Stimulated activated CD8-positive, alpha-beta memory T cell treated with anti-CD3 and anti-CD28 coated beads, Interleukin-15, amount 100 ng/mL, for 24 hours (primary cell): ENCODE measurements at places on chromosomes 3 and 15.

DNA sequence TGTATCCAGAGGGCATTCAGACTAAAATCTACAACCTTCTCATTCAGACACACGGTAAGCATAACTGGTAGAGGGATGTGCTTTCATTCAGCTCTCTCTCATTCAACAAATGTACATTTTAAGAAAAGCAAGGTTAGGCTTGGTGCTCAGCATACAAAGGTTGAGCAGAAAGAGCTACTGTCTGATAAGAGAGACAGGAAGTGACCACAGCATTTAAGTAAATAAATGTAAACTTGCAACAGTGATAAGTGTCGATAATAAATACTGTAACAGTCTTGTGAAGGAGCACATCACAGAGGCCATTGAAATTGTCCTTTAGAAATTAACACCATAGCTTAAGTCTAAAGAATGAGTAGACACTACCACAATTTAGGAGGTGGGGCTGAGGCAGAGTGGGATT, 3.4 kb downstream of the CD96 start:
- DNase-seq: no peak

GRCh38 chr3:18544146-18544545, 119.0 kb upstream of the SATB1 start:
- DNase-seq: no peak

- no peak for DNase-seq
Measured at GRCh38 chr3:119894195-119894594, 112.3 kb downstream of the NR1I2 start.

DNA sequence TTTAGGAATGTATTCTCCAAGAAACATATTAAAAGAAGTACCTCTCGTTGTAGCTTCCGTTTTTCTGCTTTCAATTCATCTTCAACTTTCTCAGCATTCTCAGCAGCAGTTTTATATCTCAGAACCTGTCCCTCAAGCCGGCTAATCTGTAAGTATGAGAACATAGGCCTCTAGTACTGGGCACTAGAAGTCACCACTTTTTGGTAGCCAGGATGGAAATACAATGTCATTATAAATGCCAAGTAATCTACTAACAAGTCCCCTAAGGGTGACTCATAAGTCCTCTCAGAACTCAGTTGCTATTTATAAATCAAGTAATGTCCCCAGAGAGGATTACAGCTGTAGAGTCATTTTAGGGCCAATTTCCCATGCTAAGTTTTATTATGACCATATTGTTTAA, 61.1 kb downstream of the MLH1 start:
- DNase-seq: no peak

DNA sequence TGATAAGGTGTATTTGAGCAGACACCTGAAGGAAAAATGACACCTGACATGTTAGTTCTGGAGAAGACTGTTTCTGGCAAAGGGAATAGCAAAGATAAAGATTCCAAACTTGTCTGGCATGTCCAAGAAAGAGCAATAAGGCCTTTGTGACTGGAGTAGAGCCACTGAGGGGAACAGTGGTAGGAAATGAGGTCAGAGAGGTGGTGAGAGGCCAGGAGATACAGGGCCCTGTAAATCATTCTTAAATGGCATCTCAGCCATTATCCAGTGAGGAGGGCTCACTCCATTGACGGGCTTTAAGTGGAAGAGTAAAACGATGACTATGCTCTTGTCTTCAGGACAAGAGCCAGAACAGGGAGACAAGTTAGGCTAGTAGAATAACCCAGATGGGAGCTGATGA, 4.5 kb downstream of the SLC49A4 start:
- DNase-seq: no peak

DNA sequence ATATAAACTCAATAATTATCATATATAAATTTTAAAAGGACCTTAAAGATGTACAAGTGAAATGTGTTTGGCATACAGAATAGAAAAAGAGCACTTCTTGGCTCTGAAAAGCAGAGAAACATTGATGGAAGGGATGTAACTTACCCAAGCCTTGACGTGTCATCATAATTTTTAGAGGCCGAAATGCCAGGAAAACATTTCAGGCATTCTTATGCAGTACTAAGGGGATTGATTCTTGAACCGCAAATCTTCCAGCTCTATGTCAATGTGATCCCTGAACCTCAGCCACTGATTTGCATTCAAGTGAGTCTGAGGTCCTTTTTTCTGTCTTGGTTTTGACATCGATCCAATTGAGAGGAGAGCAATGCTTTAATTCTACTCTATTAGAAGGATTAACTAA, 97.8 kb downstream of the CLDN1 start:
- no peak for DNase-seq

DNA sequence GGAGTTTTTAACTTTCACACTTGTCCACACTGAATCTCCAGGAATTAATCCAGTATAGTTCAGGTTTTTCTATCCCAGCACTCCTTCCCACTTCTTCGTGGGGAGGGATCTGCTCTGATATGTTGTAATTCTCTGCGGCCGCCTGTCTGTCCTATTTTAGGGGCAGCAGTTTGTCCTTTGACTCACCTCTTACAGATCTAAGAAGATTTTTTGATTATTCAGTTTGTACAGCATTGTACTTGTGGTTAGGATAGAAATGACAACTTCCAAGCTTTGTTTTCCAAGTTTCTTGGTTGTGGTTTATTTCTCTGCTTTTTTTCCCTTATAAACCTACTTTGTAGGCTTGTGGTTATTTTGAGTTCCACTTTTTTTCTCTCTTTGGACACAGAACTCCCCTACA, 601.7 kb downstream of the SI start:
- DNase-seq: no peak

DNA sequence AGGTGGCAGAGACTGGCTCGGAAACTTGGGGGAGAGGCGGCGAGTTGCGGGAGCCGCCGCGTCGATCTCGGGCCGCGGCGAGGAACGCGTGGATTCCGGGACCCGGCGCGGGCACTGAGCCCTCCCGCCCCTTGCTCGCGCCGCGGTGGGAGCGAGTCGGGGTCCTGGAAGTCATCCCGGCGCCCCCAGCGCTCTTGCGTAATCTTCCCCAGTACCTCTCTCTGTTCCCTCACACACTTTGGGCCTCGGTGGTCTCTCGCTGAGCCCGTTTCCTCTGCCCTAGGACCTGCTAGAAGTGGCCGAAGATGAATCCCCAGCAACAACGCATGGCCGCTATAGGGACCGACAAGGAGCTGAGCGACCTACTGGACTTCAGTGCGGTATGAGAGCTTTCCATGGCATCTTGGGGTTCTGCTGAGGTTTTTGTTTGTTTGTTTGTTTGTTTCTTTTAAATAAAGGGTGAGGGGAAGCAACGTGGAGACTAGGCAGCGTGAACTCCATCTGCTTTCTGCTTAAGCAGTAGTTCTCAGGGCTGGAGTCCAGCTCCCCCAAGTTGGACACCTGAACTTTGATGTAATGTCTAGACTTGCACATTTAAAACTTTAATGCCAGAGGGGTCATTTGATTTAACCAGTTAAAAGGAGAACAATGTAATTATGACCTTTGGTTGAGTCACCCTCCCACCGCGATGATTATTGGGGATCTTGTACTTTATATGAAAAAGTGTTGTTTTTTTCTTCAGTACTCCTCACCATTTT, 1.3 kb downstream of the TCF12 start:
- no peak for DNase-seq

- DNase-seq: no peak
Measured at GRCh38 chr15:30940359-30940758, 36.6 kb downstream of the FAN1 start.

DNA sequence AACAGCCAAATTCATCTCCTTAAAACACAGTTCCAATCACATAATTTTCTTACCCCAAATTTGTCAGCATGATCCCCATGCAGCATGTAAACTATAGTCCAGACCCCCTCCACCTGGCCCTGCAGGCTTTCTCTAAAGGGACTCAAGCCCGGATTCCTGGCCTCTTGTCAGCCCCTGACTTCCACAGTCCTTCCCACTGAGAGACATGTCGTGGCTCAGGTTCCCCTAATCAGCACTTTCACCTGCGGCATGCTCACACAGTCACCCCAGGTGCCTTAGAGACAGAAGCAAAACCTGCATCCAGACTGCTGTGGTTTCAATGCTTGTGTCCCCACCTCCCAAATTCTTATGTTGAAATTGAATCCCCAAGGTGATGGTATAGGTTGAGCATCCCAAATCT, 372.7 kb upstream of the ATP10A start:
- DNase-seq: no peak

GRCh38 chr3:48306290-48306689, 27.2 kb downstream of the SPINK8 start:
- no peak for DNase-seq

- DNase-seq: no peak
Measured at GRCh38 chr15:31365655-31366127, 39.1 kb downstream of the KLF13 start.

DNA sequence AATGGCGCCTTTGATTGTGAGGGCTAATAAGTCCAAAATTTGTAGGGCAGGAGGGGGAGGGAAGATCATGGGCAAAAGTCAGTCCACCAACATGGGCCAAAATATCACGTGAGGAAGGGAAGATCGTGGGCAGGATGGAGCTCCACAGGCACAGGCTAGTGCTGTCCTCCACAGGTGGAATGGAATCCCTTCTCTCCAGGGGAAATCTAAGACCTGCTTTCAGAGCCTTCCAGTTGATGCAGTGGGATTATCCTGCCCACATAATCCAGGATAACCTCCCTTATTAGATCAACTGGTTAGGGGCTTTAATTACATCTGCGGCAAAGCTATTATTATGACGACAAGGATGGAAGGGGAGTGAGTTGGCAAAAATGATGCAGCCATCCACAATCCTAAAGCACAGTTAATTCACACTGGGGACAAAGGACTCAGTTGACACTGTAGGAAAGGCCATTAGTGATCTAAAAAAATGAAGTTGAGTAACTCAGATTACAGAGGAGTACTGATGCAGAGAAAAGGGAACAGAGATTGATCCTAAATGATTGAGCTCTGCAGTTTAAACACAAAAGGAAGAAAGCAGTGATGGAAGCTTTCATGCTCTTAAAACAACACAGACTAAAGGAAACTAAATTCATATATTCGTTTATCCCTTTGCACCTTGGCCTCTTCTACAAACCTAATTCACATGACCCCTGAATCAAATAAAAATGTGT, 159.8 kb downstream of the AKAP13 start:
- no peak for DNase-seq

- no peak for DNase-seq
Measured at GRCh38 chr15:49712846-49713450, 92.1 kb downstream of the DTWD1 start.

GRCh38 chr3:65019443-65020055, 331.7 kb upstream of the ADAMTS9 start:
- DNase-seq: no peak

- DNase-seq: no peak
Measured at GRCh38 chr3:181711325-181712135, at the start of gene SOX2. Gene SOX2, plus strand, starts transcription at chr3:181711925. Its CDS starts 436 bp downstream, at chr3:181712361.

DNA sequence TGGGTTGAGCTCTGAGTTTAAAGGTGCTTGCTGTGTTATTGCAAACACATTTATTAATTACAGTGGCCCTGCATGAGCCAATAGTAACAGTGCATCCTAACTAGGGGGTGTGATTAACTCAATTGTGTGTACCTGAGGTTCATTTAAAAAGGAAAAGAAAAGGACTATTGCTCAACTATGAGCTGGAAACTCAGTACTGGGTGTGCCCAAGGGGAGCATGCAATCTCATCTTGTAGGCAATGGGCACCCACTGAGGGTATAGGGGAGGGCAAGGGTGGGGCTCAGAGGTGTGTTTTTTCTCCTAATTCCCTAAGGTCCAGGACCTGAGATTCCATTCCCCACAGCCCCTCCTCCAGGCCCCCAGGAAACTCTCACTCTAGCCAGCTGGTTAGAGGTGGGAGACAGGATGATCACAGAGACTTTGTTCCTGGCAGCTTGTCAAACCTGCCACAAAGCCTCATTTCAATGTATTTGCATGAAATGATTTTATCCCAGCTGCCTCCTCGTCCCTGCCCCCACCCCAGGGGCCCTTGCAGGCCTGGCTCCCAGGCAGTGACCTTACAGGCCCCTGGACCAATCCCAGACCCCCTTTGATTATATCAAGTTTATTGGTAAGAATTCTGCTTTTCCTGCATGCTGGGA, 220.7 kb downstream of the TBC1D2B start:
- DNase-seq: no peak

DNA sequence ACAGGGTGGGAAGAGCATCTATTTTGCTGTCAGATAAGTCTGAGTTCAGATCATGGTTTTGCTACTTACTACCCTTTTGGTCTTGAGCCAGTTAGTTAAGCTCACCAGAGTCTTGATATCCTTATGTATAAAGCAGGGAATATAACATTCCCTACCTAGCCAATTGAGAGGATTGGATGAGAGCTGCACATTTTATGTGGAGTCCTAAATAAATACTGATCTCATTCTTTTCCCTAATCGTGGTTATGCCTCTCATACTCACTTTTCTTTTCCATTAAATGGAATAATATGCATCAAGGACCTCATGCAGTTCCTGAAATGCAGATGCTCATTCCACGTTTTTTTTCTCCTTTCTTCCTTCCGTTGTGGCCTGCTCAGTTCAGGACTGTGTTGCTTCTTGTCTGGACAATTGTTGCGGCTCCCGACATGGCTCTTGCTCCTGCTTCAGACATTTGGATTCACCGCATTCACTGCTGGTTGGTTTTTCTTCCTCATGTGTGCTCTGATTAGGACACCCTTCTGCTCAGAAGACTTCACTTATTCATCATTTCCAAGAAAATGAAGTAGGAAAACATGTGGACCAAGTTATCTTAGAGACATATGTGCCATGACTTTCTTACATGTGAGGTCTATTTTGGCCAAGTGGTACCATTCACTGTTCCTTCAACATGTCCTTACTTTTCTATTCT, 90.2 kb downstream of the NFKBIZ start:
- DNase-seq: no peak

GRCh38 chr3:197234947-197235914, 63.2 kb downstream of the DLG1 start:
- no peak for DNase-seq

DNA sequence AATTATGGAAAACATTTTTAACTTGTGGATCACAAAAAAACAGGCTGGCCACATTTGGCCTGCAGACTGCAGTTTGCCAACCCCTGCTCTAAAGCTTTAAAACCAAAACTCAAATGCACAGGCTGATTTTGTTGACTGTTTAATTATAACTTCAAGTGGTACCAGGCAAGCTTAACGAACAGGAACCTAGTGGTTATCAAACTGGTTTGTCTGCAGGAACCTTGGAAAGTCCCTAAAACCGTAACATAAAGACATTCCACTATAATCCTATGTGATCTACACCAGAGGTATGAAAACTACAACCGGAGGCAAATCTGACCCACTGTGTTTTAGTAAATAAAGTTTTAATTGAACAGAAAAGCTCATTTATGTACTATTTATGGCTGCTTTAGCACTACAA, 52.4 kb downstream of the TBL1XR1 start:
- DNase-seq: no peak

DNA sequence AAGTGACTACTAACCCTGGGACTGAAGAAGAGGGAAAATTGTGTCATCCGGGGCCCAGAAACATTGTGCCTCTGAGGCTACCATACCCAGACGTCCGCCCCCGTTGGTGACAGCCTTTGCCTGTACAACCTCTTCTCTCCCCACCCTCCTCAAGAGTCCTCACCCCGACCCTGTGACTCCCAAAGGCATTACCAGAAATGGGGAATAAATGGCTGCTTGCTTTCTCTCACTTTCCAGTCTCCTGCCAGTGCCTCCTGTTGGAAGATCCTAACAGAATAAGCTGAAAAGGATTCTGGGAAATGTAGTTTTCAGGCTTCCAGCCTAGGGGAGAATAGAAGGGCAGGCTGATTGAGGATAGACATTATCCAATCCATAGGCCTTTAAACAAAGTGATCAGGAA, 30.8 kb upstream of the SLC25A36 start:
- DNase-seq: no peak
